ENCODE measurements at places on chromosomes 16 and 17.

- DNase-seq = no peak
Observed at GRCh38 chr17:40242774-40243173, 23.7 kb downstream of the WIPF2 start.

- DNase-seq = no peak
Observed at GRCh38 chr17:40610359-40610758, 37.3 kb downstream of the SMARCE1 start.

DNA sequence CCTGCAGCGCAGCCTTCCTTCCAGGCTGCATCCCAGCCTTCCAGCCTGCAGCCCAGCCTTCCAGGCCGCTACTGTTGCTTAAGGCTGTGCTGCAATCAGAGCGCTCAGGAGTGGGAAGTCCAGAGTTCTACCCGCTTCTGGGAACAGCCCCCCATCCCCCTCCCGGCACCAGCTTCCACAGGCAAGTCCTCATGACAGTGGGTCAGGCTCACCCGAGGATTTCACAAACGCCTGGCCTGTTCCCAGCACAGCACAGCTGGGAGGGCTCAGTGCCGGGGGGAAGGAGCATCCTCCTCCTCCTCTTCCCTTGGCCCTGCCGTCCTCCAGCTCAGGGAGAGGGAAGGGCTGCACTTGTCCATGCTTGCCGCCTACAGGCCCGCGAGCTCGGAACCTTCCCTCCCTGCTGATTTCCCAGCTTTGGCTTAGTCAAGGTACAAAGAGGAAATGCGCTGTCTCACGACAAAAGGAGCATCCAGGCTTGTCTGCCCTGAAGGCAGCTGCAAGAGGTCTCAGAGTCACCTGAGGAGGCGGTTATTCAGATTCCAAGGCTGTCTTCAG is 8.3 kb downstream of the SOCS3 start:
- DNase-seq = no peak

- no peak for DNase-seq
Observed at GRCh38 chr17:49632201-49632600, 45.7 kb downstream of the SPOP start.

- no peak for DNase-seq
Observed at GRCh38 chr17:10944819-10945218, 106.9 kb upstream of the PIRT start.

DNA sequence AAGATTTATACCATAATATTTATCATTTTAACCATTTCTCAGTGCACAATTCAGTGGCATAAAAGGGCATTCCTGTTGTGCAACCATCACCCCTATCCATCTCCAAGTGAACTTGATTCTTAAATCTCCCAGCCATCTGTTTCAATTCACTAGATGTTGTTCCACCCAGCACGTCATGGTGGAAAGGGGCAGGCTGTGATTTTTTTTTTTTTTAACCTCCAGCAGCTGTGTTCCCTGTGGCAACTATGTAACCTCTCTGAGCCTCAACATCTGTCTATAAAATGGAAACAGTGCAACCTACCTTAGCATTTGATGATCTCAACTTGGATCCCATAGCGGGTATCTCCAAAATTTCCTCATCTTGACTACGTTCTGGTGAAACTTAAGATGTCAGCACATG is 604.5 kb downstream of the WWOX start:
- no peak for DNase-seq

DNA sequence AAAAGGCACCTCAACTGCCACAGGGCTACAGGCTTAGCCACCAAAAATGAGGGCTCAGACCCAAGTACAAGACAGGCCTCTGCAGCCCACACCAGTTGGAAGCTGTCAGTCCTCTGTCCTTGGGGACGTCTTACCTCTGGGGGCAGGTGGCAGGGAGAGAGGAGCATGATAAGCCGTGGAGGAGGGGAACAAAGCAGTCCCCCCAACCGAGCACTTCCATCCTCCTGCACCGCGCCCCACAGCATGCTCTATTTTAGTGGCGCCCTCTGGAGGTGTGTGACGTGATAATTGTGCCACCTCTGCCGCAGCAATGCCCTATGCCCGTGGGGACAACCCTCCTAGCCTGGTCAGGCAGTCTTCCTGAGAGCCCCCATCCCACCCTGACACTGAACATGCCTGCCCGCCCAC is 13.6 kb downstream of the G6PC3 start:
- DNase-seq = peak; percentile 22

- DNase-seq = no peak
Observed at GRCh38 chr17:5304636-5305035, 22.6 kb downstream of the RABEP1 start.

DNA sequence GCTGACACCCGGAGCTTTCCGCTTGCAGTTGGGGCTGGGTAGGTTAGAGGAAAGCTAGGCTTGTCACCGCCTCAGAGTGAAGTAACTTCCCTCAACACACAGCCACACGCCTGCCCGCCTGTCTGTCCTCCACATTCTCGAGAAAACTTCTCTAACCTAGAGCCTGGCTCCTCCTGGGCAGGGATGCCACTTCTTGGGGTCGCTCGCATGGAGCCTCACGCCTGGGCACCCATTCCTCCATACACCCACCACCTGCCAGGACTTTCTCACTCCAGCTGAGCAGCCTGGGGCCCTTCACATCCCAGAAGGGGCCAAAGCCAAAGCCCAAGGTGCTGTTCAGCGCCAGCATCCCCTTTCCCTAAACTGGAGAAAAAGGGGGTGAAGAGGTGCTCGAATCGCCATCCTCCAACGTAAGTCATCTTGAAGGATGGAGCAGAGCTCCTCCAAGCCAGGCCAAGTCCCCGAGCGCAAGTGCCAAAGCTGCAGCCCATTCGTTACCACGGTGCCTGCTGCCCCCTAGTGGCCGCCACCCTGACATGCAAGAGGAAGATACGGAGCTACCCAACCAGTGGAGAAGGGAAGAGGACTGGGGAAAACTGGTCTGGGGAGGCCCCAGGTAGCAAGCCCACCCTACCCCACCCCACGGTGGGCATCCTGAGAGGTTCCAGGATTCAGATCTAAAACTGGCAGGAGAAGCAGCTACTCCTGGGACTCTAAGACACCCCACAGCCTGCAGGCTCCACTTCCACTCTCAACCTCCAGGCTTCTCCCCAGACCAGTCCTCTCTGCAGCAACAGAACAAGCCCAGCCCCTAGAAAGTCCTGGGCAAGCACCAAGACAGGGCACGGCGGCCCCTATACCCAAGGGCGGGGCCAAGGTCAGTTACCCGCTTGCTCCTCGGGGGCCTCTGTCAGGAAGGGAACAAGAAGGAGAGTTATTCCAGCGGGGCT is 63.1 kb downstream of the MYO18A start:
- peak; percentile 80 for DNase-seq

- DNase-seq = no peak
Observed at GRCh38 chr17:78953356-78954350, 26.1 kb downstream of the LGALS3BP start.

DNA sequence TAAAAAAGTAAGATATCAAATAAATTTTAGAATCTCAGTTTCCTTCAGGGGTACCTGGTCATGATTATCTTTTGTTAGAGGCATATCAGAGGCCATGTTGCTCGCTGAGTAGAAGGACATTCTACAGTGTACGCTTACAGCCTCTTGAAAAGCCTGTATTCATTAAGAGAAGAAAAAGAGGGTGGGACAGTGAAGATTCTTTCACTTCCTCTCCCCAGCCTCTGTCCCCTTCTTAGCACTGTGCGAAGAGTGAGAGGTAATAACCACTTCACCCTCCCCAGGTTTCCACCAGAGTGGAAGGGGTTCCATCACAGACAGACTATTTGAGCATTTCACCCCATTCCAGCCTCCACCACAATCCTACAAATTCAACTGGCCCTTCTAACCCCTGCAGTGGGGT is 4.8 kb upstream of the LPO start:
- DNase-seq = no peak

DNA sequence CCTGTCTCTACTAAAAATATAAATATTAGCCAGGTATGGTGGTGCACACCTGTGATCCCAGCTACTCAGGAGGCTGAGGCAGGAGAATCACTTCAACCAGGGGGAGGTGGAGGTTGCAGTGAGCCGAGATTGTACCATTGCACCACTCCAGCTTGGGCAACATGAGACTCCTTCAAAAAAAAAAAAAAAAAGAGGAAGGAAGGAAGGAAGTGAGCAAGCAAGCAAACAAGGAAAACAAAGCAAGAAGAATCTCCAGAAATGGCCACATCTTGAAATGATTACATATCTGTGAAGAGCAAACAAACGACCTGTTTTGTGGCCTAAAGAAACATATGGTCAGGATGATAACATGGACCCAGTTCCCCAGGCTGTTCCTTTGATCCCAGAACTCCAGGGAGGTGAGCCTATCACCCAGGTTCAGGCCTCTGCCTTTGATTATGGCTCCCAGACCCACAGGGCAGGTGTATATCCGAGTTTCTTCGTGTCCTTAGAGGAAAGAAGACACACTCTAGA is 8.9 kb downstream of the ACOX1 start:
- DNase-seq = no peak

GRCh38 chr17:70929226-70929625 is 759.9 kb downstream of the KCNJ2 start:
- no peak for DNase-seq

GRCh38 chr17:17913695-17914332 is 58.4 kb downstream of the TOM1L2 start:
- DNase-seq = no peak

GRCh38 chr16:84486551-84487235 is 17.8 kb downstream of the MEAK7 start:
- DNase-seq = no peak

GRCh38 chr16:8262299-8262698 is 328.0 kb downstream of the TMEM114 start:
- no peak for DNase-seq

- DNase-seq = no peak
Observed at GRCh38 chr17:80857756-80858171, 133.9 kb upstream of the CHMP6 start.

DNA sequence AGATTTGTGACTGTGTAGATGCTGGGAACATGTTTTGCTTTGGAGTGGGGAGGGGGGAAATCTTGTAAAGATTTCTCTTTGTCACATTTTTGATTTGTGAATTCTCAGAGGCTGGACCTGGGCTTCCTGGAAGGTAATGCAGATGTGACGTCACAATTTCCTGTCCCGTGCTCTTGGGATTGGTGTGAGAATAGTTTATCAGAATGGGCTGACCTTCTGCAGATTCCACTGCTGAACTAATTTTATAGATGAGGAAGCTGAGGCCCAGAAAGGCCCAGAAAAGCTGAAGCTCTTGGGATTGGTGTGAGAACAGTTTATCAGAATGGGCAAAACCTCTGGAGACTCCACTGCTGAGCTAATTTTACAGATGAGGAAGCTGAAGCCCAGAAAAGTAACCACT is 34.0 kb downstream of the HS3ST3B1 start:
- no peak for DNase-seq

GRCh38 chr16:53895433-53895832 is 191.5 kb downstream of the FTO start:
- DNase-seq = no peak

DNA sequence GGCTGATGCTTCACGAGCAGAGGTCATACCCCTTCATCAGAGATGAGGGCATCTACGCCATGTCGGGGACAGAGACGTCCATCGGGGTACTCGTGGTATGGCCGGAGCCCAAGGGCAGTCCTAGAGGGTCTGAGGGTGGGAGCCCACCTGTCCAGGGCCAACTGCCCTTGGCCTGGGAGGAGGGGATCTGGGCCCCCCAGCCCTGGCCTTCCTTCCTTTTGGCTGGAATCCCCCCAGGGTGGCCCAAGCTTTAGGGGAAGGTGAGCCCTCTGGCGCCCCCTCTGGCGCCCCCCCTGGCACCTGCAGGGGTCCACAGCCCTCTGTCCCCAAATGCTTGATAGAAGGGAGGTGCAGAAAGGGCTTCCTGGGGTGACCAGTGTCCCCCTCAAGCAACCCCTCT is 69.3 kb downstream of the SCNN1B start:
- no peak for DNase-seq

- no peak for DNase-seq
Observed at GRCh38 chr16:22352140-22352539, 22.3 kb downstream of the CDR2 start.

- DNase-seq = no peak
Observed at GRCh38 chr17:78857266-78857665, 16.7 kb upstream of the USP36 start.

- no peak for DNase-seq
Observed at GRCh38 chr16:86502856-86503748, 7.2 kb upstream of the FOXF1 start.

DNA sequence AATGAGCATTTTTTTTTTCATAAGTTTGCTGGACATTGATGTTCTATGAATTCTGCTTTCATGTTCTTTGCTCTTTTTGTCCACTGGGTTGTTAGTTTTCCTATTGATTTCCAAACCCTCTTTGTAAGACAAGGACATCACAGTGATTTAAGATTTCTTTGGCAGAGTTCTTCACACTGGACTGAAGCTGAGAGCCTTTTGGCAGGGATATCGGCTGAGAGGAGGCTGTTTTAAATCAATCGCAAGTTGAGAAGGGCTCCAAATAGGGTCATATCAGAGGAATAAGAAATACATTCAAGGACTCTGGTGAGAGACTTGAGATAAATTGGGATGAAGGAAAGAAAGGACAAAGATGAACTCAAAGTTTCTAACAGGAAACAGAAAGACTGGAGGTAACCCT is 165.8 kb upstream of the AXIN2 start:
- DNase-seq = no peak

GRCh38 chr16:85556456-85557082 is 56.6 kb upstream of the GSE1 start:
- DNase-seq = peak; percentile 45

GRCh38 chr17:5500589-5501391 is 14.4 kb downstream of the MIS12 start:
- peak; percentile 69 for DNase-seq

DNA sequence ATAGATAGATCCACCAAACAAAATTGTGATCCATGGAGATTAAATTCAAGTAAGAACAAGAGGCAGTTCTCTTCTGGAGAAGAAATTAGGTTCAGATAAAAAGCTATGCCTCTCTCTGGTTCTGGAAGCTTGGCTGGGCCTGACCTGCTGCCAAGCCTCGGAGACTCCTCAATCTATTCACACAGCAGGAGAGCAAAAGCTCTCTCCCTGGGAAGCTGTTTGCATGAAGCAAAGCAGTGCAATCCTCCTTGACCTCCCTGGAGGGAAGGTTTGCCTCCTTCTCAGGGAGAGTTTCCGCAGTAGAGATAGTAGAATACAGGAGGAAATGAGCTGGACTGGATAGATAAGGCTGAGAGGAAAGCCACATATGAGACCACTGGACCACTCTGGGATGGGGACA is 78.1 kb upstream of the GNAO1 start:
- no peak for DNase-seq

Measured in activated CD4-positive, alpha-beta T cell treated with anti-CD3 and anti-CD28 coated beads, Interleukin-2, amount 50 U/mL, for 1 hour (primary cell).